Activated naive CD8-positive, alpha-beta T cell treated with anti-CD3 and anti-CD28 coated beads for 36 hours (primary cell): ENCODE measurements at places on chromosomes 11 and 22.

DNA sequence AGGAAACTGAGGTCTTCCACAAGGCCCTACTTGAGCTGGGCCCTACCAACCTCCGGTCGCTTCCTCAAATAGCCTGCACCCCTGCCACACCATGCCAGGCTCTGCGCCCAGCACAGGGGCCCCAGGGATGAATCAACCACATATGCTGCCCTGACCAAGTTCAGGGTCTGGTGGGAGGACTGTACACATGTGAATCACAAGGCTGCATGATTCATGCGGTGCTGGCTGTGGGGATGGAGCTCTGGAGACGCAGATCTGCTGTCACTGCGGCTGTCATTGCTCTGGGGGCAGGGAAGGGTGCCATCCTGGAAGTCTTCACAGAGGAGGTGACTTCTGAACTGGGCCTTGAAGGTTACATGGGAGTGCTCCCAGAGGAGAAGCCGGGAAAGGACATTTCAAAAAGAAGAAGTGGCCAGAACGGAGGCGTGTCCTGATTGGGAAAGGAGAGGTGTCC is 21.5 kb downstream of the CYTH4 start:
- DNase-seq = peak; percentile 78

- no peak for DNase-seq
Observed at GRCh38 chr11:58963551-58964104, 24.3 kb downstream of the GLYATL1 start.

GRCh38 chr11:20452585-20452984 is 65.1 kb downstream of the PRMT3 start:
- no peak for DNase-seq

DNA sequence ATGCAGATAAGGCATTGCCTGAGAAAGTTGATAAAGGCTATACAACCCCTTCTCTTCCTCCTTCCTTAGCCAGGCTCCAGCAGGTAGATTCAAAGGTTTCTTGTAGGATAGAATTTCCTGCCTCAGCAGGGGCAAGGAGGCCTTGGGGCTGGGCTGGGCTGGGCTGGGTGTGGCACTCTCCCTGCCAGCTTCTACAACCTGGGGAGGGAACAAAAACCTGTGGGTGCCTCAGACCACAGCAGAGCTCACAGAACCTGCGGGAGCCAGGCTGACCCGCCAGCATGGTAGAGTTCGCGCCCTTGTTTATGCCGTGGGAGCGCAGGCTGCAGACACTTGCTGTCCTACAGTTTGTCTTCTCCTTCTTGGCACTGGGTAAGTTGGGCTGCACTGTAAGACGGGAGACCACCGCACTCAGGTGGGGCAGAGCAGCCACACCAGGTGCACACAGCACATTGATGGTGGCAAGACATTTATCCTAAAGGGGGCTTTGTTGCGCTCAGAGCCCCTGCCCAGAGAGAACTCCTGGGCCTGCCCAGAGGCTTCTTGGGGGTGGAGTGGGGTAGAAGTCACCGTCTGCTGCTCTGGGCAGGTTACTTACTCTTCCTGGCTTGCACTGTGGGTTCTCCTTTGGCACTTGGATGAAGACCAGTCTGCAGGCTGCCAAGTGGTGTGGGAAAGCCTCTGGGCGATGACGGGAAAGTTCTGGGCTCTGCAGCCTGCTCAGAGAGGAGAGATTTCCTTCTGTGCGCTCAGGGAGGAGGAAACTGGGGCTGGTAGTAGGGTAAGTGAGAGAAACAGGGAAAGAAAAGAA is at the start of gene MOGAT2:
Gene MOGAT2 (plus strand): TSS at position 231 of the 811 bp plus-strand sequence. CDS start 51 bp downstream, at position 282.
- no peak for DNase-seq

- DNase-seq = peak; percentile 85
Observed at GRCh38 chr11:118530683-118531596, at the start of gene TMEM25. TMEM25 (plus strand) TSS chr11:118531192; CDS start chr11:118531802, 610 bp downstream.

GRCh38 chr11:888310-889212 is 22.0 kb downstream of the CHID1 start:
- DNase-seq = no peak
